Renal cortical epithelial cell (primary cell): ENCODE measurements at places on chromosomes 4 and X. TPM values are rescaled to one million over a fixed set of nuclear protein-coding genes. Genes with fewer than 3 reads are reported as not detected.

GRCh38 chr4:145418739-145419138, 62.9 kb upstream of the SMAD1 start:
- no peak for DNase-seq

GRCh38 chrX:134847133-134847532, 143.7 kb upstream of the SMIM10 start:
- peak; percentile 11 for DNase-seq

GRCh38 chrX:104564921-104565703, 887 bp upstream of the IL1RAPL2 start:
- no peak for DNase-seq

Gene XK
- total RNA-seq: 0.30 and 0.87 TPM in 2 replicates
